ENCODE measurements at places on chromosomes 4 and X.

GRCh38 chrX:135086197-135086854, 34.0 kb downstream of the ETDB start:
- DNase-seq, result peak; percentile 4

DNA sequence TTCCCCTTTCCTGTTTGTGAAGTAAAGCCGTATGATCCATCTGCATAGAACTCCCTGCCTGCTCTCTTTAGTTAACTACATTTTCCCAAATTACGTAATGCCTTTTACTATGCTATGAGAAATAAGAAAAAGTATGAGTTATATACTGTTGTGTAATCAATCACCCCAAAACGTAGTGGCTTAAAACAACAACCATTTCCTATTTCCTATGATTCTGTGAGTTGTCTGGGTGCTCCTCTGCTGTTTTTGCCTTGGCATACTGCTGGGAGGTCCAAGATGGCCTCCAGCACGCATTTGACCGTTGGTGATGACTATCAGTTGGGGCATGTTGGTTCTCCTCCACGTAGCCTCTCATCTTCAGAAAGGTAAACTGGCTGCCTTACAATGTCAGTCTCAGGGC, 39.8 kb downstream of the BBS12 start:
- no peak for DNase-seq

DNA sequence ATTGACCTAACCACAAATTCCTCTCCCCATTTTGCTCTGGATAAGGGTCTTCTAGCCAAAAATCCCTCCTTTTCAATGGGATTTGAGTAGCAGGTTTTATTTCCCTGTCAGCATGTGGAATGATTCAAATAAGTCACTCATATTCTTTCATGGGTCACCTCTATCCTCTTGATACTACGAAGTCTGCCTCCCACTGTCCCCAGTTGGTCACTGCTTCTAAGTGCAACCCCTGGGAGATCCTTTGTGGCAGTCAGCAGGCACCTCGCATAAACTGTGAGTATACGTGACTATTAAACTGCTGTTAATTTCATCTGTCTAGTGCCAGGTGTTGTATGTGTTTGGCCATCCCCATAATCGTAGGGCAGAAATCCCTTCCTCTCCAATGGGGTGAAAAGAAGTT, 1667.9 kb upstream of the PCDH7 start:
- DNase-seq, result no peak

GRCh38 chr4:176492646-176493302, 173.0 kb downstream of the SPCS3 start:
- no peak for DNase-seq

DNA sequence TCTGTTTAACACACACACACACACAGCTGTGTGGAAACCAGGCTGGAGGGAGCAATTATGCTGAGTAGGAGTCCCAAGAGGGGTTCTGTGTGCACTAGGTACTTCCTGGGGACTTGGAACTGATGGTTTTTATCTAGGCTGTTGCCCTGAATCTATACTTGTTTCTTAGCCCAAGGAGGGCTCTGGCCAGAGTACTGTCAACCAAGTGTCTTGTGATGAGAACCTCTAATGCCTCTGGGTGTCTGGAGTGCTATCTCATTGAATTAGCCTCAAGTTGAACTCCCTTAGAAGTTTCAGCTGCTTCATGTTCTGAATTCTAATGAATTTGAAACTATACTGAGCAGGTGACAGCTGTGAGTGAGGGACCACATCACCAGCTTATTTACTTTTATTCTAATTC, 16.6 kb downstream of the ARHGAP24 start:
- no peak for DNase-seq

DNA sequence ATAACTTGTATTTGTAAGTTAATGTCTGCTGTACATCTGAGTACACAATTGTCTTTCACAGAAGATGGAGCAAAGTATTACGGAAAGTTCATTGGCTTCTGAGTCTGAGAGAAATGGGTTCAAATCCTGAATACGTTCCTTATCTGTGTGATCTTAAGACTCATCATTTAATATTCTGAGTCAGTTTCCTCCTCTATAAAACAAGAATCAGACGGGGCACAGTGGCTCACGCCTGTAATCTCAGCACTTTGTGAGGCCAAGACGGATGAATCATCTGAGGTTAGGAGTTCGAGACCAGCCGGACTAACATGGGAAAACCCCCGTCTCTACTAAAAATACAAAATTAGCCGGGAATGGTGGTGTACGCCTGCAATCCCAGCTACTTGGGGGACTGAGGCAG, 57.8 kb downstream of the APBB2 start:
- no peak for DNase-seq

GRCh38 chr4:152038238-152038637, 277.4 kb upstream of the GATB start:
- no peak for DNase-seq

GRCh38 chr4:24517676-24518075, 66.7 kb downstream of the DHX15 start:
- DNase-seq, result no peak

DNA sequence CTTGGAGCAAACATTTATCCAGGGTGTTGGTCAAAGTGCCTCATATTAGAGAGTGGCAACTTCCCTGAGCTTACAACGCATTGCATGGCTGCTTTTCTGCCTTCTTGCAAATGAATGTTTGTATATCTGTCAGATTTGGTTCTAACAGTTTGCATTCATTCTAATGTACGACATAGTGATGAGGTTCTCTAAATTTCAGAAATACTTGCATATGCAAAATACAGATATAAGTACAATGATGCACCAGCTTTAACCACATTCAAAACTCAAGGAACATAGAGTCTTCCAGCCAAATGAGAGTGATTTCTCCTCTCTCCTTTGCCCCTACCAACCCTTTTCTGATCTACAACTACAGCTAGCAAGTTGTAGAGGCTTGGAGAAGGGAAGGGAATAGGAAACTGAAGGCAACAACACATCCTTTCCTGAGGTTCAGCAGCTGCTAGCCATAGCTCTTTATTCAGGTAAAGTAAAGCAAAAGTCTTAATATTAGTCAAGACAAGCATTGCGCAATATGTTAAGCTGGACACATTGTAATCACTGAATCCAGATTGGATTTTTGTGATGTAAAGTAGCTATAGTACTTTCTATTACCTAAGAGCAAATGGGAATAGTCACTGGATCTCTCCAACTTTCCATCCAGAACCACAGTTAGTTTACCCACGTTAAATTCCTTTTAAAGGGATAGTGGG, 6.3 kb downstream of the TKTL2 start:
- DNase-seq, result no peak

DNA sequence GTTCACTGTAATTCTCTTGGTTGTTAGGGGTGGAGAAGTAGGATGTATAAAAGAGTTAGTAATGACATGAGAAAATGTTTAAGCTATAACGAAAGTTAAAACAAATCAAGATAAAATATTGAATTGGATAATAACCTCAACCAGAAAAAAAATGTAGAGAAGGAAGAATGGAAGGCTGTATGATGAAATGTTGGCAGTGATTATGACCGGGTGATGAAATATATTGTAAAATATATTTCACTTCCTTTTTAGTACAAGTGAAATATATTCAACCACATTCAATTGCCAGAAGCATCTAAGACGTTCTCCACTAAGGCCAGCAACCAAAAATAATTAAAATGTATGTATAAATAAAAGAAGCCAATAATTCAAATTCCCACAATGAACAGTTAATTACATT, 309.3 kb upstream of the FGF13 start:
- DNase-seq, result no peak

DNA sequence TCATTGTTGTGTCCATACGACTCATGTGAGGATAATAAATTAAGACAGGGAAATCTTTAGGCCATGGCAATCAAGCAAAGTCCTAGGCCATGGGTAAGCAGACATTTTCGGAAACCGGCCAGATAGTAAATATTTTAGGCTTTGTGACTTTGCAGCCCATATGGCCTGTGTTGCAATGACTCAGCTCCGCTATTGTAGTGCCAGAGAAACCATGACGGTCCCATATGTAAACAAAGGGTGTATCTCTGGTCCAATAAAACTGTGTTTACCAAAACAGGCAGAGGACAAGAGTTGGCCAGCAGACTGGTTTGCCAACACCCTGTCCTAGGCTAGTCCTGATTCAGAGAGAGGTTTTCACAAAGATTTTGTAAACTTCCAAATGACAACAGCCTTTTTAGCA, 5.0 kb downstream of the FAM114A1 start:
- no peak for DNase-seq

DNA sequence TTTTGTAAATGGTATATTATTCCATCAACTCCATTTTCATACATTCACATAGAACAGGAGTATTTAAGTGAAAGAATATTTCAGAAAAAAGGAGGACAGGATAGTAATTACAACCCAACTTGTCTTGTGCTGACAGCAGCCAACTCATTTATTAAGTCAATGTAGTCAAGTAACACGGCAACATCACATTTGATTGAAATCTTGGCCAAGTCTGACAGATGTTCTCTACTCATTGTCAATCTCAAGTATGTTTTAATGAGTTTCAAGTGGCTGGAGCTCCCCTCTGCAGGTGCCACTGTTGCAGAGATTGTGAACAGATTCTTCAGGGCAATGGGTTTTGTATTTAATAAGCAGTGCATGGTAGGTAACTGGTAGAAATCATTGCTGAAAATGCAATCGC, 332.5 kb downstream of the C4orf33 start:
- no peak for DNase-seq

DNA sequence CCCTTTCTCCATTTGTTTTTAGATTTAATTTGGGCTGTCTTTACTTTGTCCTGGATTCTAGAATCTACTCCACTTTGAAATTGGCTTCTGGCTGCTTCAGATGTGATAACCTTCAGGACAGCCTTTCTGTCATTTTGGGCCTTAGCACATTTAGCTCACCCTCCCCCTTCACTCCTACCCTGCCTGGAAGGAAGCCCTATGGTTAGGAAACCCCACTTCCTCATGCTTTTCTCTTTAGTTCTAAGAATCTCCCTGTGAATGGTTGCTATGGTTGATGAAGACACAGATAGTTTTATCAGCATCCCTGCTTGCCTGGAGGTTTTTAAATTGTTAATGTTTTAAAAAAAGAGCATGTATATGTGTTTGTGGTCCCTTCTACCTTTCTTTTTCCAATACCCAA, 100.7 kb upstream of the PTPN13 start:
- DNase-seq, result no peak

DNA sequence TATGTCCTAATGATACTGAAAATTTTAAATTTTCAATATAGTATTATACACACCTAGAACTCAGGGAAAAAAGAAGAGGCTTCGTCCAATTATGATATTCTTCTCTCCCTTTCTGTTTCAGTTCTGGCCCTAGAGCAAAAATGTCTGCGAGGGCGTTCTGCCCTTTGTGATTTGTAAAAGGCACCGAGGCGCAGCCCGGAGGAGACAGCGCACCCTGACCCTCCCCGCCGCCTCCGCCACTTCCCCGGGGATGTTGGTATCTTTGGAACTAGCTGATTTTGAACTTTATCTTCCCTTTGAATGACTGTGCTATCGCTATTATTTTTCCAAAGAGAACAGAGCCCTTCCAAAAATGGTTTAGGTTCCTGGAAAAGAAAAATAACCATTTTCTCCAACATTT, 173.2 kb upstream of the FAM9B start:
- DNase-seq, result no peak

- peak; percentile 21 for DNase-seq
Measured at GRCh38 chr4:124060261-124060918, 652.1 kb downstream of the ANKRD50 start.

- DNase-seq, result peak; percentile 56
Measured at GRCh38 chr4:33111117-33111516, 2390.9 kb downstream of the PCDH7 start.

GRCh38 chr4:165439981-165440380, 61.2 kb downstream of the CPE start:
- DNase-seq, result no peak

DNA sequence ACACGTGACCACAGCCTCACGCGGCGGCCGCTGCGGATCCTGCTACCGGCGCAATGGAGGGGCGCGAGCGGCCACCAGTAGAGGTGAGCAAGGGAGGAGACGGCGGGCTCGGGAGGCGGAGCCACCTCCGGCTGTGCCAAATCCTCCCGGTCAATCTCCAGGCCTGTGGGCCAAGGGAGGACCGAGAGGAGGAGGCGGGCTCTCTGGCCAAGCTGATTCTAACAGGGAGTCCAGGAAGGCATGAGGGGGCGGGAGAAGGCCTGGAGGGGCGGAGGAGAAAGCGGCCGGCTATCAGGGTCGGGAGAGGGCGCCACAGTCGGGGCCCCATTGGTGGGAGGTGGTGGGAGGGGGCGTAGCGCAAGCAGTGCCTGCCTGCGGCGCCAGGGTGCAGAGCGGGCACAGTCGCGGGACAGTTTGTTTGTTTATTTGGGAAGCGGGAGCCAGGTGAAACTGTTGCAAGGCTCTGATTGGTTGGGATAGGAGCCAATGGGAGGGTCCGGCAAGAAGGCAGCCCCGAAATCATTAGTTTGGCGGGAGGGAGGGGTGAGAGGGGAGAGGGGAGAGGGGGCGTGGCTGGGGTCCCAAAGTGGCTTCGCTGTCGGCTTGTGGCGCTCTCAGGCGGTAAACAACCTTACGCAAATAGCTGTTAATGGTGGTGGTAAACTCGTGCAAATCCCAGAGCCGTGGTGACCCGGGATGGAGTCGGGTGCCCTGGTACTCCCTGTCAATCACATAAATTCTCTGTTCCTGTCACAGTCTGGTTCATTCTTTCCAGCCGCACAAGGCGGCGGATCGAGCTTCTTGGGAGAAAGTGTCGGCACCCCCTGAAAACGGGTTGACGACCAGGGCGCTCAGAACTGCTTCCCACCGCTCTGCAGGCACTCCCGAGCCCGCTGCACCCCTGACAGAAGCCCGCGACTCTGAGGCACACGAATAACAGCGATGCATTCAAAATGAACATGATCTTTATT, at the start of gene IRS4:
Gene IRS4, minus strand, starts transcription at position 55 of the 971 bp plus-strand sequence.
- DNase-seq, result no peak

GRCh38 chr4:79013756-79014155, 74.5 kb upstream of the PAQR3 start:
- DNase-seq, result no peak

- no peak for DNase-seq
Measured at GRCh38 chrX:85619962-85620361, 240.5 kb upstream of the POF1B start.

- DNase-seq, result no peak
Measured at GRCh38 chrX:7635604-7636003, 207.4 kb upstream of the VCX start.

DNA sequence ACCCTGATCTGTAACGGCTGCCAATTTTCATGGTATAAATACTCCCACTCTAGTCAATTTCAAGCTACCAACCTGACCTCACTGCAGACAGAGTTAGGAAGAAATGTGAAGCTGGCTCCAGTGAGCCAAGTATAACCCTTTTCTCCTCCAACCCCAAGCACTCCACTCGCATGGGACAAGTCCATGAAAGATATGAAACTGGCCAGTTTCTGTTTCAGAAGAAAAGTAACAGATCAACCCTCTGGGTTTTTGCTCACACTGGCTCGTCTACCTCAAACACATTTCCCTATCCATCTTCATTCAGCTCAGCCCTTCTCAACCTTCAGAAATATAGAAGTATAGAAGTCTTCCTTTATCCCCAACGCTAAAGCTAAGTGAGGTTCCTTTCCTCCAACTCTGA, 82.4 kb upstream of the NDP start:
- DNase-seq, result no peak

DNA sequence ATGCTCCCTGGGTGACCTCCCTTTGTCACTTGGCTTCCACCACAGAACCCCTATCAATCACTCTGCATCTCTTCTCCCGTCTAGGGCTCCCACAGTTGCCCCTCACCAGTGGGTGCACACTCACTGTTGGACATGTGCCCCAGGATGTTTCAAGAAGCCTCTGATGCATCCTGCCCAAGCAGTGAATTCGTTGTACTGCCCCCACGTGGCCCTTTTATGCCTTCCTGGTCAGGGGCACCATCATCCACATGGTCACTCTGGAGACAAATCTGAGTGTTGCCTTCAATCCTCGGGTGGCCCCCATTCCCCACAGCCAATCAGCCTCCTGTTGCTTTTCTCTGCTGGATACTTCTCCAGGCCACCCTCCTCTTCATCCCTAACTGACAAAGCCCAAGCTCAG, 12.2 kb downstream of the ITIH6 start:
- DNase-seq, result no peak

All from fibroblast of skin of left biceps (primary cell).